ENCODE measurements at places on chromosomes 6 and 20.

- H3K36me3 ChIP-seq, result peaks cover under 1% of the 10 kb centered on the region
- H3K4me1 ChIP-seq, result no peaks in the 10 kb centered on the region
- no peak overlapping the region for H3K4me3 ChIP-seq
- no peak for DNase-seq
These were observed 136.0 kb downstream of the MTHFD1L start for GRCh38 chr6:151001387-151002056.

DNA sequence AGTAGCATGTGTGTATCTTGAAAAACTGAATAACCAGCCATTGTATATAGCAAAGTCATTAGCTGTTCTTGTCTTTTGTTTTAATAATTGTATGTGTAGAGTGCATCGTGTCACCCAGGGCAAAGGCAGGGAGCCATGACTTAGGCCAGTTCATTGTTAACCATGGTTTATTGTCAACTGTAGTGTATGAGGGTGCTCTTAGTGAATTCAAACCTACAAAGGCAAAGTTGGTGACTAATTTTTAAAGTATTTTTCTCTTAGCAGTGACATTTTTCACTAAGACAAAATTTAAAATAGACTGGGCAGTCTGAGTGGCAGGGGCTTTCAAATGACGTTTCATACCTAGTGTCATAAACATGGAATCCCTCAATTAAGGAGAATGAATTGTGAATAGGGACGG is 79.0 kb downstream of the TULP4 start:
- no peak for DNase-seq
- H3K4me3 ChIP-seq, result no peak overlapping the region
- no peaks in the 10 kb centered on the region for H3K4me1 ChIP-seq
- no peaks in the 10 kb centered on the region for H3K36me3 ChIP-seq
- H3K27me3 ChIP-seq, result no peaks in the 10 kb centered on the region

- H3K4me3 ChIP-seq, result no peak overlapping the region
- no peaks in the 10 kb centered on the region for H3K4me1 ChIP-seq
- H3K36me3 ChIP-seq, result no peaks in the 10 kb centered on the region
- H3K27me3 ChIP-seq, result no peaks in the 10 kb centered on the region
- no peak overlapping the region for H3K27ac ChIP-seq
These were observed 166.0 kb downstream of the RFPL4B start for GRCh38 chr6:112513175-112513574.

DNA sequence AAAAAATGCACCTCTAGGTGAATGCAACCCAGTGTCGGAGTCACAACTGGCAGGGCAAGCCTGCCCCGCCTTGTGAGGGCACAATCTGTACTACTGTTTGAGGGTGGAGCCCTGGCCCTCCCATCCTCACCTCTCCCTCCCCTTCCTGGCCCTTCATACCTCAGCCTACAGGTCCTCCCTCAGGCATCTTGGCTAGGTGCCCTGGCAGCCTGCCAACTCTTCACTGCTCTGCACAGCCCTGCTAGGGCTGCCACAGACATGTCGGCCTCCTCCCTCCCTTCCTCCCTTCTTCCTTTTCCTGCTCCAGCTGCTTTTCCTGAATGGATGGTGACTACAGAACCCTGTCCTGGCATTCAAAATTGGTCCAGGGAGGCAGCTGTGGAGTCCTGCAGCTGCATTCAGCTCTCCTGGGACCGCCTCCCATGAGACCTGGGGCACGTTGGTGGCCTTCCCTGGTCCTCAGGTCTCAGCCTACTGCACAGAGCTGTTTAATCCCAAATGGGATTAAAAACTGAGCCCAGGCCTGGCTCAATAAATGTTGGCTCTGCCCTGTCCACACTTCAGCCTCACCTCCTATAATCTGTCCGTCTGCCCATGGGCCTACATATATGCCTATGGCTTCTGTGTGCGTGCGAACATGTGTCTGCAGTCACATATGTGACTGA is 52.7 kb downstream of the CDH22 start:
- no peak overlapping the region for H3K27ac ChIP-seq
- DNase-seq, result no peak
- no peak overlapping the region for H3K4me3 ChIP-seq
- H3K4me1 ChIP-seq, result no peaks in the 10 kb centered on the region
- H3K27me3 ChIP-seq, result no peaks in the 10 kb centered on the region

DNA sequence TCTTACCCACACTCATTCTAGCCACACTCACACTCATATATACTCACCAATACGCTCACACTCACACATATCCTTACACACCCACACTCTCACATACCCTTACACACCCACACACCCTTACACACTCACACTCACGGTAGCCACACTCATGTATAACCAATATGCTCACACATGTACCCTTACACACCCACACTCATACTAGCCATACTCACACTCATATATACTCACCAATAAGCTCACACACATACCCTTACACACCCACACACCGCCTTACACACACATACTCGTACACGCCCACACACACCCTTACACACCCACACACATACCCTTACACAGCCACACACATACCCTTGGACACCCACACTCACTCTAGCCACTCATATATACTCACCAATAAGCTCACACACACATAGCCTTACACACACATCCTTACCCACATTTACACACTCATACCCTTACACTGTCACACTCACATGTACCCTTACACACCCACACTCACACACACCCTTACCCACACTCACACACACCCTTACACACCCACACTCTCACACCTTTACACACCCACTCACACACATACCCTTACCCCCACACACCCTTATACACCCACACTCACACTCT is 192.5 kb upstream of the SNX9 start:
- DNase-seq, result no peak
- peaks cover 12% of the 10 kb centered on the region for H3K4me1 ChIP-seq
- peaks cover 26% of the 10 kb centered on the region for H3K36me3 ChIP-seq
- no peak overlapping the region for H3K27ac ChIP-seq
- no peak overlapping the region for H3K4me3 ChIP-seq
- H3K27me3 ChIP-seq, result no peaks in the 10 kb centered on the region

- no peak overlapping the region for H3K4me3 ChIP-seq
- DNase-seq, result no peak
- peaks cover 18% of the 10 kb centered on the region for H3K4me1 ChIP-seq
- no peaks in the 10 kb centered on the region for H3K36me3 ChIP-seq
- H3K27me3 ChIP-seq, result no peaks in the 10 kb centered on the region
- no peak overlapping the region for H3K27ac ChIP-seq
These were observed 4.4 kb upstream of the HELZ2 start for GRCh38 chr20:63578224-63579016.

- no peak overlapping the region for H3K27ac ChIP-seq
- no peak overlapping the region for H3K4me3 ChIP-seq
- no peaks in the 10 kb centered on the region for H3K27me3 ChIP-seq
- no peaks in the 10 kb centered on the region for H3K4me1 ChIP-seq
- H3K36me3 ChIP-seq, result no peaks in the 10 kb centered on the region
These were observed 220.2 kb upstream of the EXOC2 start for GRCh38 chr6:912871-913835.

GRCh38 chr6:36526066-36526465 is 21.2 kb downstream of the STK38 start:
- no peaks in the 10 kb centered on the region for H3K27me3 ChIP-seq
- H3K4me1 ChIP-seq, result no peaks in the 10 kb centered on the region

GRCh38 chr6:137156650-137157049 is 16.8 kb downstream of the IL22RA2 start:
- no peak overlapping the region for H3K27ac ChIP-seq
- DNase-seq, result no peak
- H3K4me3 ChIP-seq, result no peak overlapping the region
- no peaks in the 10 kb centered on the region for H3K27me3 ChIP-seq

DNA sequence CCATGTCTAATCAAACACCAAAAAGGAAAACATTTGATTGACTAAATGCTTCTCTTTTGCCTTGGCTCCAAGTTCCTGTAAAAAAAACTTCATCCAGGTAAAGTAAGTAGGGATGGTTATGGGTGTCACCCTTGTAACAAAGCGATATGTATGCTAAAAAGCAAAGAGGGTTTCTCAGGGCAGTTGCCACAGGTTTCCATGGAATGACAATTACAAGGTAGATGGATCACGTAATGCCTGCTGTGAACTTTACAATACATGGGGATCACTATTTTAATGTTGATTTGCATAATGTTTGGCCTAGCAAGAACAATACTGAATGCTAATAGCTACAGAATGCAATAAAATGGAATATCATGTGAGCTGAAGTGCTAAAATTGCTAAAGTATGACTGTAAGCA is 2.9 kb upstream of the BMP2 start:
- no peaks in the 10 kb centered on the region for H3K36me3 ChIP-seq
- H3K27me3 ChIP-seq, result peaks cover 20% of the 10 kb centered on the region
- no peak for DNase-seq
- H3K27ac ChIP-seq, result no peak overlapping the region
- peaks cover 9% of the 10 kb centered on the region for H3K4me1 ChIP-seq
- no peak overlapping the region for H3K4me3 ChIP-seq

DNA sequence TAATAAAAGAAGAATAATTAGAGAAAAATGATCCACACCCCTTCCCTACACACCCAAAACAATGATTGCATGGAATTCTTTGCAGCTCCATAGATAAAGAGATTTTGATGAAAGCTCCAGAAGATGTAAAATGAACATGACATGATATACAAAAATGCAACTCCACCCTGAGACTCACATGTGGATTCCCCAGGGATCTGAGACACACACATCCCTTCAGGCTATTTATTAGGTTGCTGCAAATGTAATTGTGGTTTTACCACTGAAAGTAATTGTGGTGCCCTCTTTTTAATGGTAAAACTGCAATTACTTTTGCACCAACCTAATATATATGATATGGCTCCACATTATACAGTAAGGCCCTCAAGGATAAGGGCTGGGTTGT is 40.4 kb upstream of the TBC1D7 start:
- H3K27me3 ChIP-seq, result no peaks in the 10 kb centered on the region
- H3K27ac ChIP-seq, result no peak overlapping the region
- H3K4me1 ChIP-seq, result peaks cover 18% of the 10 kb centered on the region
- H3K36me3 ChIP-seq, result peaks cover 7% of the 10 kb centered on the region
- no peak for DNase-seq

DNA sequence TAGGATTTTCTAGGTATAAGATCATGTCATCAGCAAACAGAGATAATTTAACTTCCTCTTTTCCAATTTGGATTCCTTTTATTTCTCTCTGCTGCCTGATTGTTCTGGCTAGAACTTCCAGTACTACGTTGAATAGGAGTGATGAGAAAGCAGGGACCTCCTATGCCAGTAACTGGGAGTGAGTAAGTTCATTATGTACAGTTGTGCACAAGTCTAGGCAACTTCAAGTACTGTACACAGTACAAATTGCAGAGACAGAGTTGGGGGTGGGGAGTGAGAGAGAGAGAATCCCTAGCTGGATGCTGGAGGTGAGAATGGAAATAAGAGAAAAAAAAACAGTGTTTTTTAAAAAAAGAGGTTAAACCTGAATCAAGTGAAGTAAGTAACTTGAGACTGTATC is 210.2 kb downstream of the MMUT start:
- H3K27ac ChIP-seq, result no peak overlapping the region
- no peaks in the 10 kb centered on the region for H3K27me3 ChIP-seq
- H3K36me3 ChIP-seq, result no peaks in the 10 kb centered on the region
- DNase-seq, result no peak
- H3K4me3 ChIP-seq, result no peak overlapping the region

DNA sequence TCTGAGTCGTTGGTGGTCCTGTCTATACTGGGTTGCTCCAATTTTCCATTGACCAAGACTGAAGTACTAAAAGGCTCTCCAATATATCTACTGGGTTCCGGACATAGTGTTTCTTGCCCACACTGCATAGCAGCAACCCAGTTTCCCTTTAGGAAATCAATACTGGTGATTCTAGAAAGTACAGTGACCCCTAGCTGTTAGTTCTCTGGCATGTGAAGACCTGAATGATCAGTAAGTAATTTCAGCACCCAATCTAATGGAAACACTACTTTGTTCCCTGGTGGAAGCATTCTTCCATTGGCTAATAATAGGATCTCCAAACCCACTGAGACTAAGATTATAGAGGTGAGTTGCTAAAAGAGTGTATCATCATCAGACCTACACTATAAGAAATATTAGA is 40.8 kb upstream of the STMND1 start:
- no peaks in the 10 kb centered on the region for H3K27me3 ChIP-seq
- H3K36me3 ChIP-seq, result no peaks in the 10 kb centered on the region
- H3K27ac ChIP-seq, result no peak overlapping the region
- H3K4me1 ChIP-seq, result no peaks in the 10 kb centered on the region

GRCh38 chr20:32920066-32920465 is 61.3 kb downstream of the EFCAB8 start:
- no peaks in the 10 kb centered on the region for H3K4me1 ChIP-seq
- H3K4me3 ChIP-seq, result no peak overlapping the region
- no peaks in the 10 kb centered on the region for H3K27me3 ChIP-seq
- H3K27ac ChIP-seq, result no peak overlapping the region
- H3K36me3 ChIP-seq, result no peaks in the 10 kb centered on the region

All from B cell (primary cell).